ENCODE measurements at places on chromosomes 1 and 21.

- no peak for DNase-seq
Observed at GRCh38 chr1:84367219-84367618, 31.1 kb upstream of the DNASE2B start.

DNA sequence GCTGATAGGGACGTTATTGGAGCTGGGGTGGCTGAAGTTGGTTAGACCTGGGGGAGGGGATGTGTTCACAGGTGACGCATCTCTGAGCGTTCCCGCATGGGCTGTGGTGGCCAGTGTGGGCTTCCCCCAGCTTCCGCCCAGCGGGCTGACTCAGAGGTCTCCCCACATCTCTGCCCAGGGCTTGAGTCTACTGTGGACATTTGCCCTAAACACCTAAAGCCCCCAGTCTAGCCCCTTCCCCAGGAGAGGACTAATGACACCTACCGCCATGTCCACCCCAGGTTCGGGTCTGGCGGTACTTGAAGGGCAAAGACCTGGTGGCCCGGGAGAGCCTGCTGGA, 2.0 kb downstream of the AGRN start:
- no peak for DNase-seq

GRCh38 chr1:214029796-214030195, 42.0 kb downstream of the PROX1 start:
- no peak for DNase-seq

DNA sequence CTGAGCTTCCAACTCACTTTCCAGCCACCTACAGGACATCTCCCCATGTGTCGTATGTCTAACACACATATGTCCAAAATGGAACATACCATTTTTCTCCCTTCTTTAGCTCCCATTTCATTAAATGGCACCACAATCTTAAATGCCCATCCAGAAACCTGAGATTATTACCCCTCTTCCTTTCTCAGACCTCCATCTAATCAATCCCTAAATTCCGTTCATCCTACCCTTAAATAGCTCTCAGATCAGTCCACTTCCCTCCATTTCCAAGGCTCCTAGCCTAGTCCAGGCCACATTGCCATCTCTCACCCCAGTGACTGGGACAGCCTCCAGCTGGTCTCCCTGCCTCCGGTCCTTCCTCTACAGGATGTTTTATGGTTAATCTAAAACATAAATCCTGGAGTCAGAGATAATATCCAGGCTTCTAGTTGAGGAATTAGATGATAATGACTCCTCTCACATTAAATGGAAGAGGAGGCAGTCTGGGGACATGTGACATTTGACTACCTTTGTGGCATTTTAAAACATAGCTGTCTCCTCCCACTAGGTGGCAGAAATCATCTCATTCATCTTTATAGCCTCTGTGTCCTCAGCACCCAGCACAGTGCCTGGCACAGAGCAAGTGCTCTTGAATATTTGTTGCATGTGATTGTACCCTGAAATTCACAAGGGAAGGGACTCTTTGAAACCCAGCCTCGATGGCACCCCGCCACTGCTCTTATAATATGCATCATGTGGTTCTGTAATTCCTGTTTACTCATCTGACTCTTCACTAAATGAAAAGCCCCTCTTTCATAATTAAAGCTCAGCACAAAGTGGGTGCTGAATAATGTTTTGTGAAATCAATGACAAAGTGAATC, 102.3 kb downstream of the TMEM53 start:
- no peak for DNase-seq

DNA sequence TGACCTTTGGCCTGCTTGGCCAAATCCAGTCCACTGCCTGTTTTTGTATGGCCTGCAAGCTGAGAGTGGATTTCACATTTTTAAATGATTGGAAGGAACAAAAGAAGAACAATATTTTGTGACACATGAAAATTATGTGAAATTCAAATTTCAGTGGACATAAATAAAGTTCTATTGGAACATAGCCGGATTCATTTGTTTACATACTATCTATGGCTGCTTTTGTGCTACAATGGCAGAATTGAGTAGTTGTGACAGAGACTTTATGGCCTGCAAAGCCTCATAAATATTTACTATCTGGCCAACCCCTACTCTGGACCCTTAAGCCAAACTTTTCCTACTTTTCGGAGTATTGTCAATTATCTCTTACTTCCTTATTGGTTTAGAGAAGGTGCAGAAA, 66.6 kb upstream of the IPO9 start:
- DNase-seq: no peak

DNA sequence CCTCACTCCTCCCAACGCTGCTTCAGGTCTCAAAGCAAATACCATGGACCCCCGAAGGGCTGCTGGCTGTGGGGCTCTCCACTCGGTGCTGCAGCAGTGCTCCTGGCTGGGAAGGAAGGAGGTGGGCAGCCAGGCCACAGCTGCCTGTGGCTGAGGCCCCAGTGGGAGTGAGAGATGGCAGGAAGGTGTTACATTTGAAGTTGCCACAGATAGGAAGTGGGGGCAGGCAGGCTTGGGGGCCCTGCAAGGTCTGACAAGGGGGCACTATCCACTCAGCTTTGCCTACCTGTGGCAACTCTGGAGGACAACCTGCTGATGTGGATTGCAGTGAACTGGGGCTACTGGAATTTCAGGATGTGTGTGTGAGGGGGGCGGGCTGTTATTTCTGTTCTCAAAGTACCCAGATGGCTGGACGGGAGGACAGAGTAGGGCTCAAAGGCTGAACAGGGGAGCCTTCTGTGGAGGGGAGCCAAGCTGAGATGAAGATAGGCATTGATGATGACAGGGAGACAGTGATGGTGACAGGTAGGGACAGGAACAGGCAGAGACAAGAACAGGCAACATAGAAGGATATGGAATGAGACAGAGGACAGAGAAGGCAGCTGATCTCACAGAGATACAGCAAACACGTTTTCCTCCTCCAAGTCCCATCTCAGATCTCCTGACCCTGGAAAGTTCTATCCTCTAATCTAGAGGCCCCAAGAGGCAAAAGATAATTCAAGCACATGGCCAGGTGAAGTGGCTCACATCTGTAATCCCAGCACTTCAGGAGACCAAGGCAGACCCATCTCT, 1.8 kb downstream of the ZNF683 start:
- no peak for DNase-seq

- DNase-seq: no peak
Observed at GRCh38 chr1:195709821-195710220, 898.4 kb downstream of the KCNT2 start.

GRCh38 chr1:75908717-75909152, 23.5 kb downstream of the ASB17 start:
- DNase-seq: no peak

GRCh38 chr1:162956922-162957321, 95.9 kb upstream of the CCDC190 start:
- no peak for DNase-seq

DNA sequence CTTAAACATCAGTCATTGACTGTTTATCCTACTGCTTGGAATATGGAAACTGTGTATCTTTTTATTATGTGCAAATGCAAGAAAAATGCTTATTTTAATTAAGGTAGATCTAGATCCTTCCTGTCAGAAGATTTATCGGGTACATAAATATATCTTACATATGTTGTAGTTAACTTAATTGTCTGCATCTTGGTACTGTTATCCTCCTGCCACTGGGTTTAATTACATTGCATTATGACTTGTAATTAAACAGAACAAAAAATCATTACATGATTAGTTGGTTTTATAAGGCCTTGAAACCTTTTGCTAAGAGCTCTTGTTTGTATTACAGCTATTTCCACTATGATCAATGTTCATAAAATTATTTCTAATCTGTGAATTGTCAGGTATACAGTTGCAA, 211.2 kb downstream of the PTGER3 start:
- DNase-seq: no peak

- no peak for DNase-seq
Observed at GRCh38 chr1:31727849-31728248, 24.0 kb upstream of the COL16A1 start.

GRCh38 chr1:115041654-115042053, 12.0 kb downstream of the TSHB start:
- no peak for DNase-seq

DNA sequence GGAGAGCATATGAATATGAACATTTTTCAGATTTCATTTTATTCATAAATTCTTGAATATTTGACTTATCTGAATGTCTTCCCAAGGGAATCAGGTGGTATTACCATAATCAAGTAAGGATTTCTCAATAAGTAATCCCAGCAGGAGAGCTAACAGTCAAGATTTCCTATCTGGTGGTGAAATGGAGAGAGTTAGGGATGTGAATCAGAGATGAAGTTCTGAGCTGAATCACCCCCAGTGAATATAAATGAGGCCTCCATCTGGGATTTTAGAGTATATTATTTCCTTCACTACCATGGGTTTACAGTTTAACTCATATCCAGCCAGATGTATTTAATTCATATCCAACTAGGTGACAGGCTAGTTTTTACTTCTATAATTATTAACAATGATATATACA, 61.5 kb upstream of the RGS2 start:
- no peak for DNase-seq

DNA sequence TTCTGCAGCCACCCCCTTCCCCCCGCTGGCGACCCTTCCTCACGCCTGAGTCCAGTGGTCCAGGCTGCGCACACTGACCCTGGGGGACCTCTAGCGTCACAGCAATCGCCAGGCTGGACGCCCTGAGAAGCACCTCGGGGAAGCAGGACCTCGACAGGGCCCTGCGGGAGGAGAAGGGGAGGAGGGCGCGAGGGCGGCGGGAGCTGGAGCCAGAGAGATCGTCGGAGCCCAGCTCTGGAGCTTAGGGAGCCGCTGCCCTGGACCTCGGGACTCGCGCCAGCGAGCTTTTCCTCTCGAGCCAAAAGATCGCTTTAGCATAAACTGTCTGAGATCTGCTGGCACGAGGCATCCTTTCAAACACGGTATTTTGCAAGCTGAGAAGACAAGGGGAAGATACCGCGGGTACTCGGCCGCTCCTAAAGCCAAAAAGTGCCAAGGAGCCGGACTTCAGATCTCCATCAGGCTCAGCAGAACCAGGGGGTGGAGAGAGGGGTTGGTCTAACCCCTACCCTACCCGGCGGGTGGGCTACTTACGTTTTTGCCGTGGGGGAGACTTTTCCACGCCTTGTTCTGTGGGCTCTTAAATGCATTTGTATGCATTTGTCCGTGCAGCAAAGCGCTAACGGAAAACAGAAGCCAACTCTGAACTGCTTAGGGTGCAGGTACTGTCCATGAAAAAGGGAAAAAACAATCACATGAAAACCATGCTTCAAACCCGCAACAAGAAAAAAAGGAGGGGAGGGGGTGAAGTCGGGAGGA, 586 bp downstream of the COL24A1 start:
- peak; percentile 76 for DNase-seq

- no peak for DNase-seq
Observed at GRCh38 chr1:242629396-242629795, 104.9 kb upstream of the PLD5 start.

DNA sequence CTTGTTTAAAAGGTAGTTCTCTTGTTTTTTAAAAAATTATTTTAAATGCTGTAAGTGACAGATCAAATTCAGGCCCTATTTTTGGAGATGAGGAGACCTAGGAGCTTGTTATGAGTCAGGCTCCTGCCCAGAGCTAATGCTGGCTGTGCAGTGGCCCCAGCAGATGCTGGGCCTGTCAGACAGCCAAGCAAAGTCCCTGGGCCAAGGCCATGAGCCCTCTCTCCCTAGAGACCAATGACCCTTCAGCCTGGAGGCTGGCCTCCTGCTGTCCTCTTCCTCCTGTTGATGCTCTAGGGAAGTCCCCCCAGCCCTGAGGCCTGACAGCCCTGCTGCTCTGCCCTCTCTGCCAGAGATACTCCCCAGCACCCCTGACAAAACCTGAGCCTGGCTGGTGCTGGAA, 128.1 kb upstream of the CTTNBP2NL start:
- DNase-seq: no peak

DNA sequence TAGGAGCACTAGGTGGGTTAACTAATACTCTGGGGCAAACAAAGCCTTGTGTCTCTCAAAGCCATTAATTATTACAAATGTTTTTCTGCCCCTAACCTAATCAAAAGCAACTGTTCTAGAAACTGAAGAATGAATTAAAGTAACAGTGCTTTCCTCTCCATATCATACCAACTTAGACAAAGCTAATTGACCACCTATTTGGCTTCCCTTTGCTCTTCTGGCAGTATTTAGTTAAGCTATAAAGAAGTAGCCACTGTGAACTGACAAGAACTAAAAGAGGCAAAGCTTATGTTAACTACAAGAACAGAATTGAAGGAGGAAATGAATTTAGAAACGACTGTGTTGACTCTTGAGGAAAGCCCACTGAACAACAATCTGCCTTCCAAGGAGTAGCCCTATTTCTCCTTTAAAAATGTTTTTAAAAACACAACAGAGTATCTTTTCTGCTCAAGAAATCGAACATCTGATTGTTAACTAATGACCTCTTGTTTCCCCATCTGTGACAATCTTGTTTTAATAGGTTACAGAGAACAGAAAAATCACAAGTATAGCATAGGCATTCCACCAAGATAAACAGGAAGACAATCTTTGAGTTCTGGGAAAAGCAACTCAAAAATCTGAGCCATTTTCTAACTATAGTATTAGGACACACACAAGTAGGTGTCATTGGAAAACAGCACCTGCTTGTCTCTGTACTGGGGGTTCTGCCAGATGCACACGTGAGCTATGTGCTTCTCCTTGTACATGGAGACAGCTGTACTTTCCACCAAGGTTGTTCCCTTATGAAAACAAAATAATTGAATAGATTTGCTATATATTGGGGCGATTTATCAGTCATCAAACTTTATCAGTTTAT, 3.1 kb upstream of the EGLN1 start:
- DNase-seq: no peak

DNA sequence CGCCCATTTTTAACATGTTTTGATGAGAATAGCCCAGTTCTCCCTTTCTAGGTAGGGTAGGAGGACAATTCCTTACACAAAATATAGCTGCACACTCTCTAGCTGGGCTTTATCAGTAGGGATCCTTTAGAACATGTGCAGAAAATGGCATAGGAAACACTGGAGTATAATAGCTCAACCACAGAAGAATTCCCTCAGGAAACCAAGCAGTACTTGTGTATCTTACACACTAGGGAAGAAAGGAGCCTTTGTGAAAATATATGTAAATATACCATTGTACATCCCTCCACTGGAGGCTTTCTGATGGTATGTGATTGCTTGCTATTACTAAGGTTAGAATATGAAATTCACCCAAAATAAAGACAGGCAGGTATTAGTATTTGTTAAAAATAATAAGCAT, 153.5 kb downstream of the LRRC40 start:
- no peak for DNase-seq

DNA sequence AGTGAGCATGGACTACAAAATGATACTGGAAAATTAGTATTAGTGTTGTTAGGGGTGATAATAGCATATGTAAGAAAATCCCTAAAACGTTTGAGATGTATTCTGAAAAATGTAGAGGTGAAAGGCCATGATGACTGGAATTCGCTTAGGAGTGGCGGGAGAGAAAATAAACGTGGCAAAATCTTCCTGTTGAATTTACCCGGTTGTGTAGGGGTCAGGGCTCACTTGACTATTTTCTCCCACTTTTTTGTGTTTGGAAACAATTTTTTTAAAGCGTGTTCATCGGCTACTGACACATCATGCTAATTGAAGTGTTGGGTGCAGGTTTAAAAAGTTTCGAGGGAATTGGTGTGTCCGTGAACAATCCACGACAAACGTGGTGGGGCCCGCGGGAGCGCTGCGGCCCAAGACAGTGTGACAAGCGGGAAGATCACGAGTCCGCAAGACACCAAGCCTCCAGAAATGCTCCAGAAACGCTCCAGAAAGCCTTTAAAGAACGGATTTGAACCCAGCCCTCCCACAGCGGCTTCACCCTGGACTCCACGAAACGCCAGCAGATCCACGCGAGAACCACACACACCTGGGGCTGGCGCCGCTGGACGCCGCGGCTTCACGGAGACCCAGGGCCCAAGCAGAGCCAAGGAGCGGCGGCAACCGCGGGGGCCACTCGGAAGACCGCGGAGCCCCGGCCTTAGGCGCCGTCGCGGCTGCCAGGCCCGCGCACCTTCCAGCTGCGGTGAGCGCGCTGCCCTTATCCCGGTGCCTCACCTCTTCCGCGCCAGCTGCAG, 573 bp downstream of the PSMG1 start:
- DNase-seq: no peak
